ENCODE measurements at places on chromosomes 7 and 10.
A peak's percentile ranks its signal among the peaks of the same experiment; 100 is the strongest.

- no peak for DNase-seq
Measured at GRCh38 chr10:21517134-21518031, 8.1 kb downstream of the SKIDA1 start.

- no peak for DNase-seq
Measured at GRCh38 chr10:110857265-110858171, 14.2 kb upstream of the PDCD4 start.

DNA sequence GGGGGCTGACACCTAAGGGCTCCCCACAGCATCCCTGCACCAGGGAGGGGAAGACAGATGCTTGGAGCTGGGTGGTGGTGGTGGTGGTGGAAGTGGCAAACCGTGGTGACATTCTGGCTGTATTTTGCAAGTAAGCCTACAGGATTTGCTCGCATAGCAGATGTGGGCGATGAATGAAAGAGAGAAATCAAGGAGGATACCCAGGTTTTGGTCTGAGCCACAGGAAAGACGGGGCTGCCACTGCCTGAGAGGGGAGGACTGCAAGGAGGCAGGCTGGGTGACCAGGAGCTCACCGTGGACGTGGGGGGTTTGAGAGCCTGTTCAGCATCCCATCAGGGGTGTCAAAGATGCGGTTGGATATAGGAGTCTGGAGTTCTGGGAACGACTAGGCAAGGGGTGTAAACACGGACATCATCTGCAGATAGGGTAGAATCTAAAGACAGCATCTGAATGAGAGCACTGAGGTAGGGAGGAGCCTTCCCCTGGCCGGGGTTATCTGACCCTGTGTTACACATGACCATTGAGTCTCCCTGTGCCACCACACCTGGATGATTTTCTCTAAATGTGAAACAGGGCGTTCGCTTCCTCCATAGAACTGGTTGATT lies 49.7 kb downstream of the TSPAN15 start:
- no peak for DNase-seq

DNA sequence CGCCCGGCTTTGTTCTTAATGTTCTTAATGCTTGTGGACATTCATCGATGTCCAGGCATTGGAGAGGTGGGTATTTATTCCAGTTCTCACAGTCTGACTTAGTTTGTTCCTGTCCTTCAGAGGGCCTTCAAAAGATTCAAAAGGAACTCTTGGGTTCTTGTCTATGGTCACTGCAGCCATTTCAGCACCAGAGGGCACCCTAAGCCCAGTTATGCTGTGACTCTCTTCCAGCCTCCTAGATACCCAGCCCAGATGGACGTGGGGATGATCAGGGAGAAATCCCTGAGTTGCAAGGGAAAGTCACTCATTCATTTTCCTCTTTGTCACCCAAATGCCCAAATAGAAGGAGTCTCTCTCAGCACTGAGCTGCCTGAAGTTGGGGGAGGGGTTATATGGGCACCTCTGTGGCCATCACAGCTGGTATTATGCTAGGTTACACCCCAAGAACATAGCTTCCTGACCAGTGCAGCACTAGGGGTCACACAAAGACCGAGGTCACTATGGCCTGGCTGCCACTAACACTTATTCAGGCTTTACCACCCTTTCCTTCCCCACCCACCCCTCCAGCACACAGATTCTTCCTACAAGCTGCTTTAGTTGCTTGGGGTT lies 26.5 kb upstream of the CCDC126 start:
- peak; percentile 39 for DNase-seq

DNA sequence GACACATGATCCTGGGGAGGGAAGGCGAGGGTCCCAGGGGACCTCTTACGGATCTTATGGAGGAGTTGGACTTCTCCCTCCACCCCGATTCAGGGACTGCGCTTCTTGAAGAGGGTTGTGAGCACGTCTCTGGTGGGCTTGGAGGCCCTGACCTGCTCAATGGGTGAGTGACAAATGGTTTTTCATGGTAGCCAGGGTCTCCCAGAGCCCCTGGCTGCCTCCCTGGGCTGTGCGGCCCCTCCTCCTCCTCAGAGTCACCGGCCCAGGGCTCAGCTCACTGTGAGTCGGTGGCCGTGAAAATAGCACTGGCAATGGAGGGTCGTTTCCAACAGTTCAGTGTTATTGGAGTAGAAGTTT lies 26.6 kb downstream of the INPP5A start:
- DNase-seq, result no peak

GRCh38 chr7:98284335-98285036 lies 3.0 kb downstream of the BRI3 start:
- no peak for DNase-seq

- DNase-seq, result no peak
Measured at GRCh38 chr7:49767719-49768118, 5.7 kb upstream of the VWC2 start.

GRCh38 chr7:106756884-106757283 lies 95.9 kb upstream of the CCDC71L start:
- DNase-seq, result no peak

GRCh38 chr7:28922624-28923331 lies 35.4 kb downstream of the TRIL start:
- peak; percentile 36 for DNase-seq

DNA sequence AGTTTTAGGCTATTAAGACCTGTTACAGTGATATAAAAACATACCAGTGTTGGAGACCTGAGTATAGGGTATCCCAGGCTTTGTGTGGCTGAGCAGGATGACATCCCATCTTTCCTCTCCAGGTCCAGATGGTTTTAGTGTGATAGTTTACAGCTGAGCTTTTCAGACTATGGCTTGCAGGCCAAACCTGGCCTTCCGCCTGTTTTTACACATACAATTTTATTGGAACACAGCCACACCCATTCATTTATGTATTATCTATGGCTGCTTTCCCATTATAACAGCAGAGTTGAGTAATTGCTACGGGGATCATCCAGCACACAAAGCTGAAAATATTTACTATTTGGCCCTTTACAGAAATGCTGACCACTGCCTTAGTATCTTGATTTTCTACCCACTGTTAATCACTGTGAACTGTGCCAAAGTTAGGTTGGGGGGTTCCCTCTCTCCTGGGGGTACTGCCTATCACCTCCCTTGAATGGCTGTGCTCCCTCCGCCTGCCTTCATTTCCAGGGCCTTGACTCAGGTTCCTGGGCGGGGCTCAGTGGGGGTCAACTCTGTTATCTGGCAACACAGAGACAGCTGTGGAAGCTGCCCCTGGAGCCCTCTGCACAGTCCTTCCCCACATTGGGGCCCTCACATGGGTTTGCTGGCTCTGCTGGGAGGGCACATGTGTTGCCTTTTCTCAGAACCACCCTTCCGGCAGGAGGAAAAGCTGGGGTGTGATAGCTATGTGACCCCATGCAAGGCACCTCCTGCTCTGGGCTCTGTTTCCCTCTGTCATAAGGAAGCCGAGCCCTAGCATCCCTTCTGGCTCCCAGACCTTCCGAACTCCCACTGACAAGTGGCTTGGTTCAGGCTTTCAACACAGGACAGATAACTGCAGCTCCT lies 40.3 kb upstream of the SH2D4B start:
- no peak for DNase-seq

DNA sequence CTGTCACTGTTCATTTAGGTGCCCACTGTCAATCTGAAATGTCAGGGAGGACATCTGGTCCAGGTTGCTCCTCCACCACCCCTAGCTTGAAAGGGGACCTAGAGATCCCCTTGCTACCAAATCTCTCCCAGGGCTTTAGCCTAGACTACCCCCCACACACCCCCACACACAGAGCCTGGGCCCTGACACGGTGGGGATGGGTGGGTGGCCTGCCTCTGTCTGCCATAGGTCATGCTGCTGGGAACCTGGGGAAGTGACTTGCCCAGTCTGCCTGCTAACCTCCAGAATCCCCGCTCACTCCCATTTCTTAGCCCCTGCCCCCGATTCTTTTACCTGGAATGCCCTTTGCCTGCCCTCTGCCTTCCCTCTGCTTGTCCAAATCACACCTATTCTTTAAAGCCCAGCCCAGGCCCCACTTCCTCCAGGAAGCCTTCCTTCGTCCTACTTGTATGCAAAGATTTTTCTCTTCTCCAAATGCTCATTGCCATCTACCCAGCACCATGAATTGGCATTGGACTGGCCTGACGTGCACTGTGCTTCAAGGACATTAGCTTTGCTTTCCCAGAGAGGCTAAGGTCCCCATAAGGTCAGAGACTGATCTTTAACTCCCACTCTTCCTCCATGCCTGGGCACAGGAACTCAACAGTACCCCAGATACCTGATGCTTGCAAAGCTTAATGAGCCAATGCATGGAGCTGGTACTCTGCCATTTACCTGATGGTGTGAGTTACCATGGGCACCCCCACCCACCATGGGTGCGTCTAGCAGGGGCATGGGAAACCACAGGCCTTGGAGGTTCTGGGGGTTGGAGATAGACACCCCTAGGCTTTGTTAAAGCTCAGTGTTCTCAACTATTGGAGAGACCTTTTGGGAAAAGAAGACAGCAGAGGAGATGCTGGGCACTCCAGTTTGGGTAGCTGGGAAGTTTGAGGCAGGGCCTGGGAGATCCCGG lies 2.0 kb upstream of the SMARCD3 start:
- DNase-seq, result no peak

GRCh38 chr7:139259142-139259541 lies 28.1 kb downstream of the UBN2 start:
- no peak for DNase-seq

- no peak for DNase-seq
Measured at GRCh38 chr10:115441907-115442545, 348.9 kb downstream of the ATRNL1 start.

GRCh38 chr7:30027065-30027456 lies 559 bp upstream of the FKBP14 start:
- DNase-seq, result no peak

GRCh38 chr10:63642808-63643207 lies 121.6 kb downstream of the REEP3 start:
- no peak for DNase-seq

- no peak for DNase-seq
Measured at GRCh38 chr7:17185690-17186070, 112.8 kb upstream of the AHR start.

- no peak for DNase-seq
Measured at GRCh38 chr7:133551466-133551865, 298.6 kb downstream of the EXOC4 start.

- DNase-seq, result no peak
Measured at GRCh38 chr7:128200376-128200775, 40.7 kb upstream of the LEP start.

DNA sequence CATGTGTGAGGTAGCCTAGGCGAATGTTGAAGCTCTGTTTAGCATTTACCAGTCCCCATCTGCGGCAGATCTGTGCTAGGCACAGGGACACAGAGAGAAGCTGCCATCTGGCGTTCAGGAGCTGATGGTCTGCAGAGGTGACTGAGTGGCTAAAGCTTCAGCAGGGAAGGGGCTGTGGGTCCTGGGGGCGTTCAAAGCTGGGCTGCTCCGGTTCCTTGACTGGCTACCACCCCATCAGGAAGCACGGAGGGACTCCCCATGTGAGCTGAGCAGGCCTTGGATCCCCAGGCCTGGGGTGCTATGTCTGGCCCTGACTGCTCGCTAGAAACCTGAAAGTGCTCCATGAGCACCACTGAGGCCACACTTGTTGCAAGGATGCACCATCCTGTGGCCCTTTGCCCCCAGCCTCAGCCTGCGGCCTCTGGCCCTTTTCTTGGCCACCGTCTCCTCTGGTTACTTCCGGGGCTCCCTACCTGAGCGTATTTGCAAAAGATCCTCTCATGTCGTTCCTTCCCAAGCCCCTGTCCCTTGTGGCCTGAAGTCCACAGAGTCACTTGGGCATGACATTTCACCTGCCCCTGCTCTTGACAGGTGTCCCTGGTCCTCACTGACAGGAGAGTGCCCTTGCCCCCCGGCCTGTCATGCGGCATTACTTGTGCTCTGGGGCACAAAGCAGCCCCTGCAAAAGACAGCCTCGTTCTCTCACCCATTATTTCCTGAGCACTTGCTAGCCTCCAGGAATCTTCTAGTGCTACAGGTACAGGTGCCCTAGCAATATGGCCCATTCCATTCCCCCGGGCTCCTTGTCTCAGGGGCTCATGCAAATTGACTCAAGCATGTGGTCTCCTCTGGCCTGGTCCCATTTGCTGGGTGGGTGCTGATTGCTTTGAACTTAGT lies 108.1 kb downstream of the GLRX3 start:
- no peak for DNase-seq

DNA sequence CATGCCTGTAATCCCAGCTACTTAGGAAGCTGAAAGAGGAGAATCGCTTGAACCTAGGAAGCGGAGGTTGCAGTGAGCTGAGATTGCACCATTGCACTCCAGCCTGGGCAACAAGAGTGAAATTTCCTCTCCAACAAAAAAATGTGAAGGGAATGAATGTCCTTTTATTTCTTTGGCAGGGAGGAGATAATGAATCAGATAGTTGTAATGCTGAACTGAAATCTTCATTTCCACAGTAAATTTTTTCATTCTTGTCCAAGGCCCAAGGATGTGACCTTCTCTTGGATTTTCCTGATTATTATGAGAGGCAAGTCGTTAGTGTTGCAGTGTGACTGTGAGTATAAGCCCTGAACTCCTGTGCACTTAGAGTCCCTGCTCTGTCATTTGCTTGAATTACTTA lies 13.6 kb downstream of the STAMBPL1 start:
- no peak for DNase-seq

DNA sequence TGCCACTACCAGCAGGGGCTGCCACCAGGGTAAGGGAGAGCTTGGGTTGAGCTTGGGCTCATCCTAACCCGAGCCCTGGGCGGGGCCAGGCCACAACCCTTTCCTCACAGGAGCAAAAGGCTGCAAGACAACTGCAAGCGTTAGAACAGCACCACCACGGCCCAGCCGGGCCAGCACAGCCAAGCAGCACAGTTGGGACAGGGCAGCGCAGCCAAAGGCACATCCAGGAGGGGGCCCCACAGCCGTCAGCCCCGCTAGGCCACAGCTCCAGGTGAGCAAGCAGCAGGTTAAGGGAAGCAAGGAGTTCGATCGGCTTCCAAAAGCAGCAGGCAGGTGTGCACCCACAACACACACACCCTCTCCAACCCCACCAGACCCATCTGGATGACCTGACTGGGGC lies 7.0 kb upstream of the NDST2 start:
- DNase-seq, result no peak

DNA sequence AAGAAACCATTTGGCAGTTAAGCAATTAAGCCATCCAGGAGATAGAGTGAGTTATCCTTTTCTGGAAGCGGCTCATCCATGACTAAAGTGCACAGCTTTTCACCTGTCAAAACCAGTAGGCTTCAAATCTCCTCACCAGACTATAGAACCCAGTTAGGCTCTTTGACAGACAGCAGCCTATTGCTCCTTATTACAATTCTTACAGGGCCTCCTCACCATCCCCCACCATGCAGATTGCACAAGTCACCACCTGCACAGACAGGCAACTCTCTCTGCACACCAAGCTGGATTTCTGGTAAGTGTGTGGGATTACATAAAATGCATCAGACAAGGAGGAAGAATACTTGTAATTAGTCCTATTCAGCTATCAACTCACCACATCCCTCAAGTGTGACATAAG lies 301.6 kb downstream of the SNX13 start:
- DNase-seq, result no peak
